ENCODE measurements at places on chromosomes 7 and 10.

DNA sequence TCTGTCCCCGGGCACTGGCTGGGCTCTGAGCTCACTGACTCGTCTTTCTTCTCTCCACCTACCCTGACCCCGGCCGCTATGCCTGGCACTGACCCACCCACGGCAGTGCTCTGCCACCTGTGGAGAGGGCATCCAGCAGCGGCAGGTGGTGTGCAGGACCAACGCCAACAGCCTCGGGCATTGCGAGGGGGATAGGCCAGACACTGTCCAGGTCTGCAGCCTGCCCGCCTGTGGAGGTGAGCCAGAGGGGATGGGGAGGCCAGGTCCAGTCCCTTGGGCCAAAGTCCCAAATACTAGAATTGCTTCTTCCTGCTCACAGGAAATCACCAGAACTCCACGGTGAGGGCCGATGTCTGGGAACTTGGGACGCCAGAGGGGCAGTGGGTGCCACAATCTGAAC lies 27.3 kb downstream of the TBATA start:
- no peak for DNase-seq

DNA sequence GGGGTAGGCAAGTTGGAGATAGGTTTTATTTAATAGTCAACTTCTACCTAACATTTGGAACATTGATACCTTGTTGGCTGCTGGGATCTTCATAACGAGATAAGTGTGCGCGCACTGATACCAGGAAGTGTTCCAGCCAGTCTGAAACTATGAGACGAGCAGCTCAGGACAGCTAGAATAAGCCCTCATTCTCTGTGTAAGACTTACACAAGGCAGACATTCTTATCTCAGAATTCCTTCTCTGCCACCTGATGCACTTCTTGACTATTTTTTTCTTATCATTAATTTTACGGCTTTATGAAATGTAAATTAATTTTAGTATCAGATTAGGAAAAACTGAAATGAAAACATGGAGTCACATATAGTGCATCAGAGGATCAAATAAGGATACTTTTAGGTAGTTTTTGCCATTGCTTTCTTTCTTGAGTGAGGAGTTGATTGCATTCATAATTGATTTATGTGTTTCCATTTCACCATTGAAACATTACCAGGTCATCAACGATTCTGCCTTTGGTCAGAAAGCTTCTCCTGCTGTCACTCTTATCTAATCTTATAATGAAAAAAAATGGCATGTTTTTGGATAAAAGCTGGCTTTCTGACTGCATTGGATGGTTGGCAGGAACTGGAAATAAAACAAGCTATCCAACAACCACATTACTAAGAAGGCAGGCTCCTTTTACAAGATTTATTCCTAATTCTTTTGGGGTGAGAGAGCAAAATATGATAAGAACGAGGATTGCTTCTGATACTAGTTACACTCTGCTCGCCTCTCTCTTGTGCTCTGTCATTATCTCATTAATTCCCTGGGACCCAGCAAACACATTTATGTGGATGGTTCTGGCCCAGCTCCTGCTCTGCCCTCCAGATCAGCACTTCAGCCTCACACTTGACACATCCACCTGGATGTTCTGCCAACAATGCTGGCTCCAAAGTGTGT lies 40.4 kb upstream of the ABCB5 start:
- DNase-seq = no peak

DNA sequence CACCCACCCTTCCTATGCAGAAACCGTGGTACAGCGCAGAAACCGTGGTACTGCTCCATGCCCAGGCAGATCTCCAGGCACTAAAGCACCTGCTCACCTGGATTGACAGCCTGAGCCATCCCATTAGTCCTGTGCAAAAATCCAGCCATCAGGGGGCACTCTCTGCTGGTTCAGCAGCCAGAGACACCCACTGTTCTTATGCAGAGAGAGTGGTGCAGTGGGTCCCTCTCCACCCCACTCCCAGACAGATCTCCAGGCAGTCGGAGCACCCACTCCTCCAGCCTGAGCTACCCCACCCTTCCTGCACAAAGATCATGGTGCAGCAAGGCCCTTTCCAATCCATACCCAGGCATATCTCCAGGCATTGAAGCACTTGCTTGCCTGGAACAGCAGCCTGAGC lies 219.8 kb downstream of the CTNNA3 start:
- DNase-seq = no peak

GRCh38 chr7:85290269-85290668 lies 103.4 kb upstream of the SEMA3D start:
- no peak for DNase-seq

- DNase-seq = no peak
These were observed 233.3 kb upstream of the MDFIC start for GRCh38 chr7:114688443-114689055.

GRCh38 chr10:83678850-83679249 lies 460.5 kb upstream of the GHITM start:
- no peak for DNase-seq

GRCh38 chr7:66886152-66886551 lies 34.9 kb upstream of the TMEM248 start:
- DNase-seq = no peak

Measured in HTR-8/SVneo (cell line).